T follicular helper cell (primary cell): ENCODE measurements at places on chromosomes 5 and 9.

DNA sequence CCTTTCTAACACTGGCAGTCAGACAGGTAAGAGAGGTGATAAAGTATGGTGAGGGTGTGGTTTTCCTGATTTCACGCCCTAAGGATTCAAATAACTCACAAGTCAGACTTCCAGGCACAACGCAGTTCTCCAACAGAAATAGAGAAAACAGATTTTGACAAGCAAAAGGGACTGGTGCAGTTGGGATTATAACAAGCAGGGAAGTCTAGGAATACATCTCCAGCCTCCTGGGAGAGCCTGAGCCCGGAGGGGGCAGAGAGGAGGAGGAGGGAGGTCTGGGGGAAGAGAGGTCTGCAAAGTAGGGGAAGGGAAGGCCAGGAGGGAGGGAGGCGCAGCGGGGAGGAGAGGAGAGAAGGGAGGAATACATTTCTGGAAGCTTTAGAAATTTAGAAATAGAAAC, 1.6 kb downstream of the CMBL start:
- DNase-seq, result no peak

- no peak for DNase-seq
Measured at GRCh38 chr5:33843579-33843978, 48.2 kb downstream of the ADAMTS12 start.

DNA sequence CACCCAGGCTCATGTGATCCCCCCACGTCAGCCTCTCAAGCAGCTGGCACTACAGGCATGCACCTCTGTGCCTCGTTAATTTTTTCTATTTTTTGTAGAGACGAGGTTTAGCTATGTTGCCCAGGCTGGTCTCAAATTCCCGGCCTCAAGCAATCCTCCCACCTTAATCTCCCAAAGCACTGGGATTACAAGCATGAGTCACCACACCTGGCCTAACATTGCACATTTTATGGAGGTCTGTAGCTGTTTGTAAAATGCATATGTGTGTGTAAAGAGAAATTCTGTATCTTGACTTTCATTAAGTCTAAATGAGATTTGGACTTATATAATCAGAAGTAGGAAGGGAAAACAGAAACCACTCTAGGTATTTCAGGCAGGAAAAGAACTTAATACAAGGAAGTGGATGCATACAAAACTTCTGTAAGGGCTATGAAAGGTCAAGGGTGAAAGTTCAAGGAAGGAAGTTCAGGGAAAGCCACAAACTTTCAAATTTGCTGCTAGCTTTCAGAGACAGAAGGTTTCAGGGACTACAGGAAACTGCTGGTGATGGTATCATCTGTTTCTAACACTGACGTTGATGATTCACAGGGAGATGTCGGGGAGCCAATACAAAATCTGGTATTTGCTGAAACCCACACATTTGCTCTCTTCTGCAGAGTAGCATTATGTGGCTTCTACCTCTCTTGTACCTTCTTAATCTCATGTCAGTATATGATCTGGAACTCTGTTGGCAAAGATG, 209.4 kb downstream of the PIK3R1 start:
- DNase-seq, result no peak

DNA sequence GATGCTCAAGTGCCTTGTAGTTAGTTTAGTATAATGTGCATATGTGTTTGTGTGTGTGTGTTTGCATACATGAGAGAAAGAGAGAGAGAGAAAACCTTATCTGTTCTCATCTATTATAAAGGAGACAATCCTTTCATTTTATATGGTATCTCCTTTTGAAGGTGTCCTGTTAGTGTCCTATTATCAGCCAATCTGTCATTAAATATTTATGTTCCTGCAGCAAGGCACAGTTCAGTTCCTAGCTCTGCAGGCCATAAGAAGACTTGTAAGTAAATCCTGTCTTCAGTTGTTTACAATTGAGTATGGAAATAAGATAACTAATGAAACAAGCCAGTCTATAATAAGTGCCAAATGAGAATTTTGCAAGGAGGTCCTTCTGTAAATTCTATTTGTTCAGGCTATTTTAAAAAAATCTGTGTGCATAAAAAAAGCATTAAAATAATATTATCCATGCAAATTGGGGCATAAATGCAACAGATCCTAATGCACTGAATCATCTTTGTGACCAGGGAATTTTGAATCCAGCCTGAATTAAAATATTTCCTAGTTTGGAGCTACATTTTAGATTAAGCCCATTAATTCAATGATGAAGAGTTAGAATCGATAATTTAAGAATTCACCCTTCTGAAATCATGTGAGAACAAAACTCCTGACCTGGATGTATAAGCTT, 18.1 kb downstream of the MAP1B start:
- DNase-seq, result no peak

DNA sequence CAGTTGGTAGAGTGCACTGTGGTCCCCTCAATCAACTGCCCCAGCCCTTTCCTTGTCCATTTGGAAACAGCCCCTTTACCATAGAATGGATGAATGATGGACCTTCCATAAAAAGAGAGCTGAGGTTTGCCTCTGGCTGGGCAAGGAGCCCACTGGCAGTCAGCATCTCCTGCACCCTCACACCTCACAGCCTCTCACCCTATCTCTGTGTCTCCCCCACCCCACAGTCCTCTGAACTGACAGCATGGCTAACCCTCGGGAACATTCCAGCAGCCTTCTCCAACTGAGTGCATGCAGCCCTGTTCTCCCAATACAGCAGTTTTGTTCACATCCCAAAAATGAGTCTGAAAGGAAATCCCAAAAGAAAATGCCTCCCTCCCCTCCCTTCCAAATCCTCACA, 51.7 kb downstream of the RETREG1 start:
- DNase-seq, result no peak

DNA sequence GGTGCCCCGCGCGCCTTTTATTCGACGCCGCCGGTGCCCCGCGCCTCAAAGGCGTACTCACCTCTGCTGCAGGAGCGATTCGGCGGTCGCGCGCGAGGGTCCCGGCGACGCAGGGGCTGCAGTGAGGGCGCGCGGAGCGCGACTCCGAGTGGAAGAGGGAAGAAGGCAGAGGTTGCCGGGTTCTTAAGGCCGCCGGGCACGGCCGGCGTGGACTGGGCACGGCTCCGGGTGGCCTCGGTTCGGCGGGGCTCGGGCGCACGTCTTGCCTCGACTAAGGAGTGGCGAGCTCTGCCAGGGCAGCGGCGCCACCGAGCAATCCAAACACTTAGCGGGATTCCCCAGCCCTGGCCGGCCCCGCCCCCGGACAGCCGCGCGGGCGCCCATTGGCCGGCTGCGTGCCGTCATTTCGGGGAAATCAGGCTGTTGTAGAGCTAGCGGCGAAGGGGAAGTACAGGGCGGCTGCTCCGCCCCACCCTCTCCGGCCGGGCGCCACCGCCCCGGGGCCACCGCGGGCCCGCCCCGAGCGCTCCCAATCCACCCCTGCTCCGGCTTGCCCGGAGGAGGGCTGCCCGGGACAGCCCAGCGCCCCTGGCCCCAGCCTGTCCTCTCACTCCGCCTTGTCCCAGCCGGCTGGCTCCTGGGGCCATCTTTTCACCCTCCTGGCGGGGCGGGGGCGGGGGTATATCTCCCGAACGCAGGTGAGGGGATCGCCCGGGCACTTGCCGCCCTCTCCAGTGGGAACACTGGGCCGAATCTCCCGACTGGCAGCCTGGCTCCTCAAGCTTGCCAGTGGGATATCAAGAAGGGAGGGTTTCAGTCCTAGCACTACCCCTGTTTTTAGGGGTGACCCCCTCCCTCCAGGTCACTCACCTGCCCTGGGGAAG, at the start of gene IRF1:
Gene IRF1 (minus strand): TSS at position 290 of the 884 bp plus-strand sequence. CDS start 1,295 bp downstream, outside the sequence.
- DNase-seq, result peak; percentile 97
